ENCODE measurements at places on chromosomes 16 and 17.

- DNase-seq: no peak
Measured at GRCh38 chr17:561116-561515, 153.5 kb downstream of the VPS53 start.

GRCh38 chr16:12548270-12548983 lies 255.3 kb downstream of the CPPED1 start:
- DNase-seq: no peak

GRCh38 chr17:1562176-1562643 lies 382 bp downstream of the PITPNA start:
- DNase-seq: peak; percentile 40

GRCh38 chr16:53844804-53845203 lies 140.8 kb downstream of the FTO start:
- DNase-seq: no peak

GRCh38 chr17:65556014-65556909 lies 5.2 kb downstream of the AXIN2 start:
- peak; percentile 78 for DNase-seq

DNA sequence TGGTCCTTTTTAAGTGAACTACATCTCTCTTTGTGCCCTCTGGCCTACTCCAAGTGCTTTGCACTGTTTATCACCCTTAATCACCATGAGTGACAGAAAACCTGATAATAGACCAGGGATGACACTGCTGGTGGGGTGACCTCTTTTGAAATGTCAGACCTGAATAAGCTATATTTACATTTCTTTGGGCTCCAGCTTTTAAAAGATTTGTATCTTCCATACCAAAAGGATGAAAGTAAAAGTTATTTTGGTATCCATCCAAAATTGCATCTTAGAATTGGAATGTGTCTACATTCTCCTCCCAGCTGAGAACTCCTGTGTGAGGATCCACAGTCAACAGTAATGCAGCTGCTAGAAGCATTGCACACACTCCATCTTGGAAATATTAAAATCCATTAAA lies 370.0 kb downstream of the CDH11 start:
- DNase-seq: no peak

All from cardiac muscle cell (in vitro differentiated cells and primary cell).